MCF 10A (cell line): ENCODE measurements at places on chromosomes 11 and 22. TPM values are rescaled to one million over a fixed set of nuclear protein-coding genes. Genes with fewer than 3 reads are reported as not detected.
A peak's percentile ranks its signal among the peaks of the same experiment; 100 is the strongest.

Gene SHANK2
- 0.52 and 0.86 TPM in 2 replicates for total RNA-seq

Gene CRYAB
- total RNA-seq, result 1.2 and 2.5 TPM in 2 replicates

Gene CD44
- total RNA-seq, result 323 and 446 TPM in 2 replicates

Gene OR51I1
- not detected in 2 replicates for total RNA-seq

Gene SCN3B
- total RNA-seq, result 1.2 and 3.3 TPM in 2 replicates

Gene NOL12
- total RNA-seq, result 47.1 and 50.8 TPM in 2 replicates

Gene SOX6
- total RNA-seq, result 5.2 and 6.4 TPM in 2 replicates

Gene NXPE4
- total RNA-seq, result not detected in 2 replicates

Gene CRYBA4
- not detected in 2 replicates for total RNA-seq

Gene TBX10
- total RNA-seq, result not detected in 2 replicates

Gene GPR83
- total RNA-seq, result not detected in 2 replicates

Gene ADM
- total RNA-seq, result 8.7 and 10.6 TPM in 2 replicates

DNA sequence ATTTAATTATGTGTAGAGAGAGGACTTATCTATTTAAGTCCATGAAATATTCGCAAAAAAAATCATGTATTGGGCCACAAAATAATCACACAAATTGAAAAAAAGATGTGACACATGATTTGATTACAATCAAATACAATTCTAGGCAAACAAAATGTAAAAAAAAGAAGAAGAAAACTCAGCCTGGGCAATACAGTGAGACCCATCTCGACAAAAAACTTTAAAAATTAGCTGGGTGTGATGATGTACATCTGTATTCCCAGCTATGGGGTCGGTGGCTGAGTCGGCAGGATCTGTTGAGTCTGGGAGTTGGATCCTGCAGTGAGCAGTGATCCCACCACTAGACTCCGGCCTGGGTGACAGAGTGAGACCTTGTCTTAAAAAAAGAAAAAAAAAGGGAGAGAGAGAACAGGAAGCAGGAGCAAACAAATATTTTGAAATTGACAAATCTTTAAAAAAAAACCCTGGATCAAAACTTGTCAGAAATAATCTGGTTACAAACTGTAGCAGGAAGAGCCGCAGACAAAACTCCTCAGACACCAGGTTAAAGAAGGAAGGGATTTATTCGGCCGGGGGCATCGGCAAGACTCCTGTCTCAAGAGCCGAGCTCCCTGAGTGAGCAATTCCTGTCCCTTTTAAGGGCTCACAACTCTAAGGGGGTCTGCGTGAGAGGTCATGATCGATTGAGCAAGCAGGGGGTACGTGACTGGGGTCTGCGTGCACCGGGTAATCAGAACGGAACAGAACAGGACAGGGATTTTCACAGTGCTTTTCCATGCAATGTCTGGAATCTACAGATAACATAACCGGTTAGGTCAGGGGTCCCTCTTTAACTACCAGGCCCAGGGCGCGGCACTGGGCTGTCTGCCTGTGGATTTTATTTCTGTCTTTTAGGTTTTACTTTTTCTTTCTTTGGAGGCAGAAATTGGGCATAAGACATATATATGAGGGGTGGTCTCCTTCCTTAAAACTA, 3.3 kb upstream of the TYMP start:
- DNase-seq, result no peak

- no peak for DNase-seq
Measured at GRCh38 chr22:43550024-43550620, 138.3 kb downstream of the MPPED1 start.

DNA sequence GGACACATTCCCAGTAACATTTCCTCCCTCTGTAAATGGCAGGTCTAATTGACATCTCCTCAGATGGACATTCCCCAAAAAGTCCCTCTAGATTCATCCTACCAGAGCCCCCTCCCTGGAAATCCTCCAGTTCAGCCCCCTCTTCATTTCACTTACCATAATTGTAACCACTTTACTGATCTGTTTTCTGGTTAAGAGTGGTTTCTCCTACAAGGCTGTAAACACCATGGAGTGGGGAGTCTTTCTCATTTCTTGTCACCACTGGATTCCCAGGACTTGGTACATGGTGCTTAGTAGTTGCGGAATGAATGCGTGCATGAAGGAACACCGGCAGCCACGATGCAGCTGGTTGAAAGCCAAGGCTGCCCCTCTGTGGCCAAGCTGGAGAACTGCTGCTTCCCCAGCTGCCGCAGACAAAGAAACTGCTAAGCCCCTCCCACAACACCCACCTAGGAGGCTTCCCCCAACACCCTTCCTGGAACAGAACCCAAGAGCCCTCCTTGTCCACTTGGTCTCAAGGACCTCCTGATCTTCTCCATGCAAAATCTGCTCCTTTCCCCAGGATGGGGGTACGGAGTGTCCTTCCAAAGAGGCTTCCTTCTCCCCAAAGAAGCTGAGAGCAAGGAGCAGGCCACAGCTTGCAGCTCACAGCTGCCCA, 18.6 kb upstream of the SCARF2 start:
- DNase-seq, result peak; percentile 63

DNA sequence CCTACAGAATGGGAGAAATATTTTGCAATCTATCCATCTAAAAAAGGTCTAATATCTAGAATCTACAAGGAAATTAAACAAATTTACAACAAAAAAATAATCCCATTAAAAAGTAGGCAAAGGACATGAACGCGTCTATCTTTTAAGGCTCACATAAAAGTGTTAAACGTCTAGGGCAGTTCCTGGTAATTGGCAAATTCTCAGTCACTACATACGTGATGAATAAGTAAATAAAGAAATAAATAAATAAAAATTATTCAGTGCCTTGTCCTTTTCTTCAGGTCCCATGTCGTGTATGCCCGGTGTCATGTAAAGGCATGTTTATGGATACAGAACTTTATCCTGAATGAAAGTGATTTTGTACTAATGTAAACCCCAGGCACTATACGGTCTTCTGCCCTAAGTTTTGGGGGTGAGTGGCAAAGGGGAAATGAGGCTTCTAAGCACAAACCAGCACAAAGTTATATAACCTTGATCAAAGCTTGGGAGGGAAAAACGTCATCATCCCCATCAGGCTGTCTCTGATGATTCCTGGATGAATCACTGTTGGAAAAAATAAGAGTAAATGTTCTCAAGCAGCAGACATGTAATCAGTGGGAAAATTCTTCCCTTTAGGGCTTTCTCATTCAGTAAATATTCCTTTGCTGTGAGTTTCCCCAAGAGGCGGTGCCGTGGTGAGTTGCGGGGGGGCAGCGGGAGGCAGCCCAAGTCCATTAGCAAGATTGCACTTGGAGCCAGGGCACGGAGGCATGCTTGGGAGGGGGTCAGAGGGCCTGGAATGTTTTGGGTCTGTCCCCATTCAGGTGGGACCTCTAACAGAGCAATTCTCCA, 30.4 kb upstream of the MICAL2 start:
- DNase-seq, result peak; percentile 92

DNA sequence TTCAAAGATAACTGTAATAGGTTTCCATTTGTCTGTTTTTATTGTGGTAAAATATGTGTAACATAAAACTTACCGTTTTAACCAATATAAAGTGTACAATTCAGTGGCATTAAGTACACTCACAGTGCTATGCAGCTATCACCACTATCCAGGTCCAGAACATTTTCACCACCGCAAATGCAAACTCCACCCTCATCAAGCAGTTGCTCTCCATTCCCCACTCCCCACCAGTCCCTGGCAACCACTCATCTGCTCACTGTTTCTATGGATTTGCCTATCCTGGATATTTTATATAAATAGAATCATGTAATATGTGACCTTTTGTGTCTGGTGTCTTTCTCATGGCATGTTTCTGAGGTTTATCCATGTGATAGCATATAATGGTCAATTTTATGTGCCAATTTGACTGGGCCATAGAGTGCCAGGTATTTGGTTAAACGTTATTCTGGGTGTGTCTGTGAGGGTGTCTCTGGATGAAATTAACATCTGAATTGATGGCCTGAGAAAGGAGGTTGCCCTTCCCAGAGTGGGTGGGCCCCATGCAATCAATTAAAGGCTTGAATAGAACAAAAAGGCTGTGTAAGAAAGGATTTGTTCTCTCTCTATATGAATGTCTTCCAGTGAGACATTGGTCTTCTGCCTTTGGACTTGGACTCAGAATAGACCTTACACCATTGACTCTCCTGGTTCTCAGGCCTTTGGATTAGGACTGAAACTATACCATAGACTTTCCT, 17.2 kb upstream of the SMCO4 start:
- DNase-seq, result no peak

DNA sequence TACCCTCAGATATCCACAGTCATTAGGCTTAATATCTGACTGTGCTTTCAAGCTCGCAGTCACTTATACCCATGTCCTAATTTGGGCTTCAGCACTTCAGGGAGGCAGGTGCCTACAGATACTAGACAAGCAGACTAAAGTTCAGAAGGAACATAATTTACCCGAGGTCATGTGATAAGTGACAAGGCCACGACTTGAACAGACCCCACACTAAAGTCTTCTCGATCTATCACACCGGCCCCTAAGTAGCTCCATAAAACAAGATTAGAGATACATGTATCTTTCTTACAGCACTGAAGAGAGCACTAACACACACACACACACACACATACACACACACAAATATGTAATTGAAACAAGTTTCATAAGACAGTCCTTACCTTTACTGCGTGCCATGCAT, 32.6 kb downstream of the TOM1 start:
- no peak for DNase-seq

- DNase-seq, result no peak
Measured at GRCh38 chr22:44371741-44372525, 59.2 kb upstream of the SHISAL1 start.

DNA sequence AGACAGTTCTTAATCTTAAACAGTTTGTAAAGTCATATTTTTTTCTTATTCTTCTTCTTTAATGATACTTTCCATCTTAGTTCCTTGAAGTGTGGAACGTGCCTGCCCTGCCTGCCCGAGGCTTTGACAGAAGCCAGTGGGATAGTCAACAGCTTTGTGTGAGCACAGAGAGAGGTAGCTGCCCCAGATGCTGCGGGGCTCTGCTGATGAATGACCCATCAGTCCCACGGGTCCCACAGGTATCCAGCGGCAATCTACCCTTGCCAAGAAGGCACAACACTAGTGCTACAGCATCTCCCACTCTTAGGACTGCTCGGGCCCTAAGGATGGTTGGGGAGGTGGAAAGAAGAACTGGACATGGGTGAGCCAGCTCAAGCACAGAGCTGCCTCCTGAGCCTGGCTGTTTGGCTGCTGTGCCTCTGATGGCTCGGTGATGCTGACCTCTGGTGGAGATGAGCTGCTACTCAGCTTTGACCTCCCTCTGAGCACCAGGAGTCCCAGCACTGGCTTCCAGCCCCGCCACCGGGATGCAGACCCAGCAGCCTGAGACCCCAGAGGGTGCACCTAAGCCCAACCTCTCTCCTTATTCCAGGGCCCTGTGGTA, 11.8 kb upstream of the APLNR start:
- peak; percentile 68 for DNase-seq

DNA sequence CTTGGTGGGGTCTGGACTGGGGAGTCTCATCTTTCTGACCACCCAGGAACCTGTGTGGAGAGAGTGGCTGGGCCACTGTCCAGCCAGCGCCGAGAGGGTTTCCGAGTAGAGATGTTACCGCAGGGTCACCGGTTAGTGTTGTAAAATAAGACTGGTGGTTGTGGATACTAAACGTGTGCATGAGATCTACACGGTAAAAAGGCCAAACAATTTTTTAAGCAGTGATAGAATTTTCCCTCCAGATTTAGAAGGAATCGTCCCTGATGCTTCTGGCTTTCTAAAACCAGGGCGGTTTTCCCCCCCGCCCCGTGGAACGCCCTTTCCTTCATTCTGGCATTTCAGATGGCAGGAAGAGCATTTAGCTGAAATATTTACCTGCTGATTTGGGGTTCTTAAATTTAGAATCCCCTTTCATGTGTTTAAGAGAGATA, 72.6 kb upstream of the PPARA start:
- DNase-seq, result no peak

DNA sequence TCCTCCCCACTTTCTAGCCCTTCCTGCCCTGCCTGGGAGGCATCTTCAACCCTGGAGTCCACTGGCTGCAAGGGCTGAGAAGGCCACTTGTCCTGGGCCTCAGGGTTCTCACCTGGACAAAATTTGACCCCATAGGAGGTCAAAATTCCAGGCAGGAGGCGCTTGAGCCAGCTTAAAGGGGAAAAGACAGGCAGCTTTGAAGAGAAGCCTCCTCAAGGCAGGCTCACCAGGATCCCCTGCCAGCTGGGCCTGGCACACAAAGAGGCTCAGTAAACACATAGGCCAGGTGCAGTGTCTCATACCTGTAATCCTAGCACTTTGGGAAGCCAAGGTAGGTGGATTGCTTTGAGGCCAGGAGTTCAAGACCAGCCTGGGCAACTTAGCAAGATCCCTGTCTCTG, 53.0 kb upstream of the MPEG1 start:
- DNase-seq, result no peak

- DNase-seq, result no peak
Measured at GRCh38 chr22:22995166-22995565, 75.2 kb upstream of the GNAZ start.

DNA sequence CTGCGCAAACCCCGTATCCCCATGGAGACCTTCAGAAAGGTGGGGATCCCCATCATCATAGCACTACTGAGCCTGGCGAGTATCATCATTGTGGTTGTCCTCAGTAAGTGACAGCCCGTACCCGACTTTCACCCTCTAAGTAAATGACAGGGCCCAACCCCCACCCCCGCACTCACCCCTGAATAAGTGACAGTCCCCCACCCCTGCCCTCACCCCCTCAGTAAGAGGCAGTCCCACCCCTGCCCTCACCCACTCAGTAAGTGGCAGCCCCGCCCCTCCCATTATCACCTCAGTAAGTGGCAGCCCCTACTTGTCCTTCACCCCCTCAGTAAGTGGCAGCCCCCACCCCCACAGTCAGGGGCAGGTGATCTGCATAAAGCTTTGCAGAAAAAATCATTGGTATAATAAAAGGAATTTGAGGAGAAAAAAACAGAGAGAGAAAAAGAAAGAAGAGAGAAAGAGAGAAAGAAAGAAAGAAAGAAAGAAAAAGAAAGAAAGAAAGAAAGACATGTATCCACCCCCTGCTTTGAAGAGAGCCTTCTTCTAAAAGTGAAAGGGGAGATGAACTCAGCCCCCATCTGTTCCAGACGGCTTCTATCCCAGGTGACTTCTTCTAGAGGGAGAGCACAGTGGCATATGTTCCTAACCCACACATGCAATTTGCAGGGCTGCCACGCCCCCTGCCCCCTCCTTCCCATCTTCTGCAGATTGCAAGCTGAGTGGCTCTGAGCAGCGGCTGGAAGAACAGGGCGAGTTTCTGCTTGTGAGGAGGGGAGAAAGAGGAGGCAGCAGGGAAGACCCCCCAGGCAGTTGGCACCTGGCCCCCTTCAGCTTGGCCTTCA, 12.5 kb upstream of the SMIM35 start:
- no peak for DNase-seq

DNA sequence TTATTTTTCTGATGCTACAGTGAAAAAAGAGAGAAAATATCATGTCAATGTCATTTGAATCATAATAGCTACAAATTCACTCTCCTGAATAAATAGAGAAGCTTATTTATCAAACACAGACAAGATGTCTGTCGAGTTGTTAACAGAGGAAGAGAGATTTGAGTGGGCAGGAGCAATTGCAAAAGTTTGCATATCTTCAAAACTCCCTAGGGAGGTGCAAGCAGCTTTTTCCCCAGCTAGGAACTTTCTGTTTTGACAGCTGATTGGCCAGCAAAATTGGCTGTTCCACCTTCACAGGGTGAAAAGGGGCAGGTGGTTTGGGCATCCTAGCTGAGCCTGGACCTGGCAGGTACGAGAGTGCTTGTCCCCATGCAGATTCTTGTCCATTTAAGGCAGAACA, 98.2 kb downstream of the NTM start:
- DNase-seq, result no peak

- no peak for DNase-seq
Measured at GRCh38 chr11:71200172-71200716, 52.1 kb downstream of the SHANK2 start.
